ENCODE measurements at places on chromosomes 4 and X.

- DNase-seq = no peak
Measured at GRCh38 chr4:183291070-183291469, 29.0 kb downstream of the CLDN22 start.

- DNase-seq = no peak
Measured at GRCh38 chr4:8674311-8674885, 81.8 kb downstream of the CPZ start.

DNA sequence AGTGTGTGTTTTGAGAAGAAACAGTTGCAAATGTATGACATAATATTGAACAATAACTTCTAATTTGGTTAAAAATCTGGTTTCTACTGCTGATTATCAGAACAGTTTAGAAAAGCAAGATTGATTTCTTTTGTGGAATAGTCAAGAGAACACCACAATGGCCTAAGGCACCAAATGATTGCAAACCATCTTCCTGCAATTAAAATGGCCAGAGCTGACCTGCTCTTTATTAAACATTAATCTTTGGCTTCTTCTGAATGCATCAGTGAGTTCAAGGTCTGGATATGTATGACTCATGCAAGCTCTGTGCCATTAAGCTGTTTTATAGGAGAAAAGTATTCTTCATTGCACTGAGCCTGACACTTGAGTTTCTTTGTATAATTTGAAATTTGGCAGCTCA, 107.8 kb upstream of the PDHA2 start:
- no peak for DNase-seq

DNA sequence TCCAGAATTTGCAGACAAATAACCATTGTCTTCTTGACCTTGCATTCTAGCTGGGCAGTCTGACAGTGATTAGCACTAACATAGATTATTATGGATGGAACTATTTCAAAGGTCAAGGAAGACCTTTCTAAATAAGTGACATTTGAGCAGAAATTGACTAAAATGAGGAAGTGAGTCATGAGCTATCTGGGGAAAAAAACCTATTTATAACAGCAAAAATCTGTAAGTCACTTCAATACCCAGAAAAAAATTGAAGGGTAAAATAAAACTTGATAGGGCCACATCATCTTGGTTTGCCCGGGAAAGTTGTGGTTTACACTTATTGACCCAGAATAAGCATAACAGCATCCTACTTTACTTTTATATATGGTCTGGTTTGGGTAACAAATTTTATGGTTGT, 414.6 kb upstream of the HS3ST1 start:
- DNase-seq = no peak

DNA sequence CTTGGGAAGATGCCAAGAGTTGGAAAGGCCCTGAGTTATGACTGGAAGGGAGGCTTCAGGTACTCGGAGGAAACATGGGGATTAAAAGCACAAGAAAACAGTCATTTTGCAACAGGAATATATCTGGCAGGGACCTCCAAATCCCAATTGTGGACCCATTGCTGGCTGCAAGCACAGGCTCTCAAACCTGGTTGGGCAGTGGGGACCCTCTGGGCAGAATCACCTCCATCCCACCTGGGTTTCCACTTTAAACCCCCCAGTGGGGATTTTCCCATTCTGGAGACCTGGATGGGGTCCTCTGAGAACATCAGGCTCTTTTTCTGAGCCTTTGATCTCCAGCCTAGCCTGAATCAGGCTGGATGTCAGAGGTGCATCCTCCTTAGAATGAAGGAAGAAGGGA, 177.8 kb downstream of the ASMT start:
- no peak for DNase-seq

GRCh38 chr4:55524844-55525571, 21.7 kb downstream of the CLOCK start:
- no peak for DNase-seq
